ENCODE measurements at places on chromosomes 5 and 9.

DNA sequence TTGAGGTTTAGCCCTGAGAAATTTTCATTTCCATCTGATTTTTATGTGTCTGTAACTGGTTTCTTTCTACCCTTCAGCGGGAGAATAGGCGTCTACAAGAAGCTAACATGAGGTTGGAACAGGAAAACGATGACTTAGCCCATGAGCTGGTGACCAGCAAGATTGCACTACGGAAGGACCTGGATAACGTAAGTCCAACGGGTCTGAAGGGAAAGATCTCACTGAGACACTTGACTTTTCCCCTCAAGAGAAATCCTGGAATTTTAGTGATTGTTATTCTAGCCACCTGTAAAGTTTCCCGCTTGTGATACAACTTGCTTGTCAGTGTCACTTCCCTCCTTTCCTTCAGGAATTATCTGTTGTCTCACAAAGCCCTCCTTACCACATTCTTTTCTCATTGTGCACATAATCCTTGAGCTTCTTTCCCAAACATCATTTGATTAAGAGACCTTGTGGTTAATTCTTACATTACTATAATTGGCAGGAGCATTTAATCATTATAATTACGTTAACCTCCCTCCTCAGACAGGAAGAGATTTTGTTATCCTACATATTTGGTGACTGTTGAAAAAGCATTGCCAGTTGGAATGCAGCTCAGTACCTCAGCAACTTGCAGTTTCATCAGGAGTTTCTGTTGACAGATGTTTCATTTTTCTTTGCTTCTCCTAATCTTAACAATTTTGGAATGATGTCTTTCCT is 56.9 kb downstream of the GPR21 start:
- no peak for DNase-seq

- DNase-seq: no peak
Measured at GRCh38 chr5:22306011-22306410, 547.1 kb downstream of the CDH12 start.

DNA sequence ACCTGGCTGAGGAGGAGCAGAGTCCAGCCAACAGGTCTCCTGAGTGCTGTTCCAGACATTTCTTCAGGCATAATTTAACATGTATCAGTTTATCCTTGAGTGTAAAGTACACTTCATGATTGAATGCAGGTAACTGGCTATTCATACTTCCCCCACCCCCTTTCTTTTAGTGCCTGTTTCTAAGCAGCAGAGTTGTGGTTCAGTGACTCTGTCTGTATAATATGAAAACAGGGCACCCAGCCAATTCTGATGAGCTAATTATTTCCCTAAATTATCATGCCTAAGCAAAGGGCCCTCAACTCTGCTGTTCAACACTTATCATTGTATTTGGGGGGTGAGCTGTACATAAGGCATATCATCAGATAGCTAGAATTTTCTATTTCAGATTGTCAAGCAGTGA is 51.9 kb upstream of the ZSWIM6 start:
- no peak for DNase-seq

DNA sequence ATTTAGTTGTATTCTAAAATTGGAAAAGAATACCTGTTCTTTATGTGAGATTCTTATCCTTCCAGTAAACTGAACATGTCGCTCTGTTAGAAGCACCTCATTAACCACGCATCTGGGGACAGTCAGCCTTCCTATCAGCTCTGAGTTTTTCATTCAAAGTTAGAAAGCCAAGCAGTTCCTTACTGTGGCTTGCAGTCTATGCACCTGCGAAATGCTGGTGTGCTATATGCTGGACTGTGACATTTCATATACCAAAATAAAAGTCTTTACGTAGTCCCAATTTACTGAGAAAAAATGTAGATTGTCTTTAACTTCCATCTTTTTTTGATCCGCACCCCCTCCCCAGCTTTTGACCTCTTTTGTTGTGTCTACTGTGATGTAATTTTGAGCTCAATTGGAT is 4.3 kb downstream of the ANP32B start:
- DNase-seq: no peak

GRCh38 chr9:122402403-122402871 is 31.6 kb downstream of the PTGS1 start:
- DNase-seq: no peak

DNA sequence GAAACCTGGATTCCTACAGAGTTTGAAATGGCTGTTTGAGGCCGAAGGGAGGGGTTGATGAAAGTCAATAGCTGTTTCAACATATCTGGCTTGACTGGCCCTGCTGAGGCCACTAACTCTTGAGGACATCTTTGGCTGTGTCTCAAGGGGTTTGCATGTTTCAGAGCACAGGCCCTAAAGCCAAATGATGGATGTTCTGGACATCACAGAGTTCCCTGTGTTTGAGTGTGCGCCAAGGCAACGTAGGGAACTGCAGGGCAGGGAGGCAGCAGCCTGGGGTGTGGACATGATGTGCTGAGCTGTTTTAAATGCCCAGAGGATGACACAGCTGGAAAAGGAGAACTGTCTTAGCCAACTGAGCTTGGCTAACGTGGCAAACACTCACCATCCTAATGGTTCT is 89.6 kb downstream of the RAPGEF1 start:
- no peak for DNase-seq

GRCh38 chr5:62432621-62433064 is 20.1 kb downstream of the IPO11 start:
- no peak for DNase-seq

- DNase-seq: no peak
Measured at GRCh38 chr5:123786411-123786810, 274.4 kb downstream of the CSNK1G3 start.

GRCh38 chr5:133668458-133668857 is 56.1 kb upstream of the FSTL4 start:
- DNase-seq: no peak

- no peak for DNase-seq
Measured at GRCh38 chr9:137161558-137162486, 8.0 kb downstream of the LRRC26 start.

DNA sequence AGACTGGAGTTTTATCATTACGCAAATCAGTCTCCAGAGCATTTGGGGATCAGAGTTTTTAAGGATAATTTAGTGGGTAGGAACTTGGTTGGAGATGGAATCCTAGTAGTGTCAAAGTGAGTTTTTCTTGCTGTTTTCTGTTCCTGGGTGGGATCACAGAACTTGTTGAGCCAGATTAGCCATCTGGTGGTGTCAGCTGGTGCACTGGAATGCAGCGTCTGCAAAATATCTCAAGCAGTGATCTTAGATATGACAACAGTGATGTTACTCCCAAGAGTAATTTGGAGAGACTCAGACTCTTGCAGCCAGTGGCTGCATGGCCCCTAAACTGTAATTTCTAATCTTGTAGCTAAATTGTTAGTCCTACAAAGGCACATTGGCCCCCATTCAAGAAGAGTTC is 1257.8 kb downstream of the MAT2B start:
- DNase-seq: no peak

DNA sequence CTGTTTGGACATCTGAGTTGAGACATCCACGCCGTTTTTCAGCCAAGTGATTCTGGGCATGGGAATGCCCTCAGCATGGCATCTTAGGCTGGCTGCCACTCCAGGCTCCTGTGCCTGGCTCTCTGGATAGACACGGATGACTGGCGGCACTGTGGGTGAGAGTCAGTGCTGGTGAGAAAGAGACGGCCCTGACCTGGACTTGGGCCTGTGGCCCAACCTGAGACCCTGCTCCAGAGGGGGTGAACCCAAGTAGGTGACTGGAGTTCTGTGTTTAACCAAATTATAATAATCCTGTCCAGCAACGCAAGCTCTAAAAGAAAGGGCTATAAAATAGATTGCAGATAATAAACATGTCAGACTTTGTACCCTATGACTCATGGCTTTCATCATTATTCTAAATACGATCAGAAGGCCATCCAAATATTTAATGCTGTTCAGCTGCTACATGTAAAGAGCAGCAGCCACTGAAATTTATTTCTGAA is 173.9 kb downstream of the HSPA4 start:
- DNase-seq: no peak

- DNase-seq: no peak
Measured at GRCh38 chr5:84437673-84438315, 53.1 kb upstream of the EDIL3 start.

DNA sequence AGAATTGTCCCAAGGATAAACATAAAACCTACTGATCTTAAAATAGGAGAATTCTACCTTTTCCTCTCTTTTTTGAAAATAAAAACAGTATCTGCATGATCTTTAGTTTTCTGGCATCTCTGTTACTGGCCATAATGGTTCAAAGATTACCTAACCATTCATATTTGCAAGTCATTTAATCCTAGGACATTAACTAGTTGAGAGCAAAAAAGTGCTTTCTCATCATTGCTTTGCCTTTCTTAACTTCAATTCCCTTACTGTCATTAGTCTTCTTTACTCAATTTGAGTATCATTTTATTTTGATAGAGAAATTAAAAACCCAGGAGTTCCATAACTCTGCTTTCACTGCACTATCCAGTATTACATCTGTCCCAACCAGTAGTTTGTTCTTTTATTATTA is 68.6 kb downstream of the RFX3 start:
- DNase-seq: no peak

DNA sequence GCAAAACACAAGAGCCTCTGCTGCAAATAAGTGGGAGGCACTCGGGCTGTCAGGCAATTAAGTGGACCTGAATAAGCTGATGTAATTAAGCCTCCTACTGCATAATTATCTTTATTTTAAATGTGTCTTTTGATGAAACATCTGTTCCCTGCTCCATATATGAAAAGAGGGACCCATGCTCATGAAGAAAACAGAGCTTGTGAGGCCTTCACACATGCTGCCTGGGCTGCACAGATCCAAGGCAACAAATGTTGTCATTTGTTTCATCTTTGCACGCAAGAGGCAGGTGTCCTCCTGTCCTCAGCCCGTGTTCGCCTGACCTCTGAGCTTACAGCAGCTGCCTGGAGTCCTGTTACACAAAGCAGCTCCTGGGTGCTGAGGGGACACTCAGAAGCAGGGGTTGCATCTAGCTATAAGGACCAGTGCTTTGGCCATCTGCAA is 381.1 kb downstream of the ZNF608 start:
- no peak for DNase-seq

- DNase-seq: no peak
Measured at GRCh38 chr9:126222835-126223431, 103.7 kb upstream of the MVB12B start.

DNA sequence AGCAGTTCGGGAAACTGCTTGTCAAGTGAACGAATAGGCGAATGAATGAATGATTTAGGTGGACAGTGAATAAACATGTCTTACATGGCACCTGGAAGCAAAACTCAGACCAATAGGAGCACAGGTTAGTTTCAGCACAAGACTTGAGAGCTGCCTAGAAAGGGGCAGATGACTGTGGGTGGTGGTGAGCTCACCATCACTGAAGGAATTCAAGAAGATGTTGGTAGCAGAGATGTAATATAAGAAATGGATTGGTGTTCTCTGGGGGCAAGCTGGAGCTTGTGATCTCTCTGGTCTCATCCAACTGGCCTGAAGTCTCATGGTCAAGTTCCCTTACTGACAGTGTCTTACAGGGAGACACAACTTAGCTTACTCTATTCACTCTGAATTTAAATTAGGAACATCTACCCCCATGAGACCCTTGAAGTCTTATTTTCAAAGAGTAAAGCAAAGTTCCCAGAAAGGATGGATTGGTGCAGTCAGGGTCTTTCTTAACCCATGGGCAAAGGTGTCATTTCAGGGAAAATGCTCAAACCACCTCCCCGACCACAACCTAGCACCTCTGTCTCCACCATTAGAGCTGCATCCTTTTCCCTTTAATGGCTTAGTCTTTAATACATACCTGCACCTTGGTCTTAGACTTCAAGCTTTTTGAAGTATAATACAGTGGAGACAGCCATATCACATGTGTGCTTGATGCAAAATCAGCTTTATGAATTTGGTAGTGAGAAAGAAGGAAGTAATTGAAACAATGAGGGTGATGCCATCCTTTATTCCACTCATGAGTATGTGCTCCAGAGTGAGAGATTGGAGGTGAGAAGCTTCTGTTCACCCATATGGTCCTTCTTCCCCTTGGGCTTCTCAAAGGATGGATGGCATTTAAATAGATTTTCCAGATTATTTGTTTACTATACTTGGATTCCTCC is 5.1 kb downstream of the LCP2 start:
- no peak for DNase-seq

- no peak for DNase-seq
Measured at GRCh38 chr5:2732850-2733249, 18.6 kb downstream of the IRX2 start.

DNA sequence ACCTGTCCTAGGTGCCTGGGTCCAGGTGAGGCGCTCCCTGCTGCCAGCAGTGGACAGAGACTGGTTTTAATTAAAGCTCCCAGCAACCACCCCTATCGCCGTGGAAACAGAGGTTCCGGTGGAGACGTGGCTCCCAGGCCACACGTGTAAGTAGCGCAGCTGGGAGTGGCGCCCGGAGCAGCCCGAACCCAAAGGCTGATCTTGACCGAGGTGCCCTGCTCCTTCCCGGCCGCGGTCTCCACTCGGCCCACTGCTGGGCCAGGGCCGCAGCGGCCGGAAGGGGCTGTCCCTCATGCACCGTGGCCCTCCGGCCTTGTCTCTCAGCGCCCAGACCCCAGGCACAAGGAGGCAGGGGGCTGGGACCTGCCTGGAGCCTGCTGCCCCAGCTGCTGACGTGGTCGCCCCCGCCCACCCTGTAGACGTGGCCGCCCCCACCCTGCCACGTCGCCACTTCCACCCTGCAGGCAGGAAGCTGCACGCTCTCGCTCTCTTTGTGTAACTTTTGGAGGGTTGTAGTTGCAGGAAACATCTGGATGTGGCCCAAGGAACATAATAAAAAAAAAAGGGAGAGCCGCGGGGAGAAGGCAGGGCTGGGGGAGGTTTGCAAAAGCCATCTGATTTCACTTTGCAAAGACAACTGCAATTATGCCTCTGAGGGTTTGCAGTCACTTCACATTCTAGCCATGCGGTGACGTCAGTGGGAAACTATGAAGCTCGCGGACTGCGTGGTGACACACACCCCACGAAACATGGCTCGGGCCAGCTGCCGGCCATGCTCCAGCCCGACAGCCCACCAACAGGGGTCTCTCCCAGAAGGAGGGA is 129.9 kb downstream of the RXRA start:
- DNase-seq: no peak

DNA sequence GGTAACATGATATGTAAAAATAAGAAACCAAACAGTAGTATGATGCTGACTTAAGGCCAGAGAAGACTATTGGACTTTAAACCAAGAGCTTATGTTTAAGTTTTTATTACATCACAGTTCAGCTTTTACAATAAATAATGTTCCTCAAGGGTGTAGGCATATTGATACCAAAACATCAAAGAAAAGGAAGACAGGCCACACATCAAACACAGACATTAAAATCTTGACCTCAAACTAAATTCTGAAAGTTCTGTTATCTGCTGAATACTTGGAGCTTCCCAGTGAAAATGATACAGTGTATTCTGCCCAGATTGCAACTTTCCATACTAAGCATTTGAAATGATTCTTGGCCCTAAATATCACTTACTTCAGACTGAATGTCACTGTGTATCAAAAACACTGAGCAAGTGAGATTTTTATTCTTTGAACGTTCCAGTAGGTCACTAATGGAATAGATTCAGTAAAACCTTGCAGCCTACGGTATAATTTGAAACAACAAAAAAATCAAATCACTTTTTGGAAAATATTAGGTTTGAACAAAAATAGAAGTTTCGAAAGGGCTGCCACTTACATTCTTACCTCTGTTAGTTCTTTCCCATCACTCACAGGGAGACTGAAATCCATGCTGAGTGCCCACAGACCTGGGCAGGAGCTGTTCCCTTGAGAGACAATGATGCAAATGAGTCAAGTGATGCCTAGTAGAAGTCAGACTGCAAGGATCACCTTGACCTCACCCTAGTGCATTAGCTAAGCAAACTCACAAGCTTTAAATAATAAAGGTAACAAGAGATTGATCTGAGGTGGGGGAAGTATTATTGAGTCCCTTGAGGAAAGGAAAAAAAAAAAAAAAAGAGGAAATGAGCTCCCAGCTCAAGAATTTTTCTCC is 2.5 kb downstream of the LPAR1 start:
- DNase-seq: no peak

GRCh38 chr5:17714186-17714585 is 79.9 kb downstream of the TAF11L14 start:
- no peak for DNase-seq
